ENCODE measurements at places on chromosomes 12 and 14. TPM values are rescaled to one million over a fixed set of nuclear protein-coding genes. Genes with fewer than 3 reads are reported as not detected.

NKX2-1 gene
- not detected for polyA plus RNA-seq

TMEM63C gene
- polyA plus RNA-seq, result 1.7 TPM

CCDC177 gene
- not detected for polyA plus RNA-seq

MGP gene
- 388 TPM for polyA plus RNA-seq

STON2 gene
- 13.1 TPM for polyA plus RNA-seq
